Subcutaneous preadipocyte (primary cell): ENCODE measurements at places on chromosomes 3 and 15. TPM values are rescaled to one million over a fixed set of nuclear protein-coding genes. Genes with fewer than 3 reads are reported as not detected.

SERINC4 gene
- total RNA-seq, result 0.20 TPM in 1 of 2 replicates, not detected in the other

IL12A gene
- 1.1 and 3.5 TPM in 2 replicates for total RNA-seq

RHCG gene
- not detected in 2 replicates for total RNA-seq

DHX36 gene
- 38.6 and 43.2 TPM in 2 replicates for total RNA-seq

CAMK1 gene
- 28.0 and 29.8 TPM in 2 replicates for total RNA-seq
